ENCODE measurements at places on chromosomes 5 and 9.

DNA sequence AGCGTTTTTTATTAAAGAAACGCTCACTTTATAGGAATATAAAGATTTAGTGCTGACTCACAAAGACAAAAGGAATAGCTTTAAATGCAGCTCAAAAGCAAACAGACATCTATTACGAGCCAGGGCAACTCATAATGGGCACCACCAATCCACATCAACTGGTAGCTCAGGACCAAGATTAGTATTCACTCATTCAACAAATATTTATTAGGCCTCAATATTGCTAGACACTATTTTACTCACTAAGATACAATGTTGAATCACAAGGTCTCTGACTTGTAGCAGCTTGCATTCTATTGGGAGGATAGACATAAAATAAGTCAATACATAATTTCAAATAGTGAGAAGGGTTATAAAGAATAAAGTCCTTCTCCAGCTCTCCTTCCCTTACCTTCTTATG, 8.0 kb upstream of the MAN2A1 start:
- DNase-seq, result no peak

DNA sequence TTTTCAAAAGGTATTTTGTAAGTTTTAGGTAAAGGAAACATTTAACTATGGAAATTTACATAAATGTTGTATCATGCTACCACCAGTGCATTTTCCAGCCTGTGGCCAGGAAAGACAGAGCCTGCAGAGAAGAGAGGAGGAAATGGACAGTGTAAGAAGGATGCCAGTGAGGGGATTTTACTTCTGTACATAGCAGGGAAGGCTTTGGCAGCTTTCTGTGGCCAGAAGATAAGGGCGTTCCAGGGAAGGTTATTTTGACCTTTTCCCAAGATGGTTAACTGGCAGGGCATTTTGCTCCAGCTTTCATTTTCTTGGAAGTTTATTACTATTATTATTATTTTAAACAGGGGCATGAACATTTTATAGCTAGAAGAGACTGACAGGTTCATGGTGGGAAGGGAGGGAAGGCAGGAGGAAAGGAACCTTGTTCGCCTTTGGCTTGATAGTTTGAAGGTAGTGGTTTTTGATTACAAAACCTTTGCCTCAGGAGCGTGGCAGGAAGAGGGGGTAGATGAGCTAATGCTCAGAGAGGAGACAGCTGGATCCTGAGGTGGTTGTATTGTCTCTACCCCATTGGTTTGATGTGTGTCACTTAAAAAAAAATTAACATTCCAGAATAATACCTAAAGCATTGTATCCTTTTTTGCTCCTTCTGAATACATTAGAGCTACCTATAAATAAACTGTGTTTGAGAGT, 4.1 kb downstream of the ISOC1 start:
- DNase-seq, result no peak

- no peak for DNase-seq
Observed at GRCh38 chr9:20302197-20302596, 320.1 kb downstream of the MLLT3 start.

- DNase-seq, result peak; percentile 90
Observed at GRCh38 chr5:107388141-107388861, 282.4 kb downstream of the EFNA5 start.

- DNase-seq, result no peak
Observed at GRCh38 chr5:109825450-109825849, 135.7 kb downstream of the MAN2A1 start.

- DNase-seq, result no peak
Observed at GRCh38 chr5:31707329-31707728, 68.4 kb downstream of the PDZD2 start.

GRCh38 chr5:100877274-100877673, 25.8 kb downstream of the ST8SIA4 start:
- DNase-seq, result no peak

DNA sequence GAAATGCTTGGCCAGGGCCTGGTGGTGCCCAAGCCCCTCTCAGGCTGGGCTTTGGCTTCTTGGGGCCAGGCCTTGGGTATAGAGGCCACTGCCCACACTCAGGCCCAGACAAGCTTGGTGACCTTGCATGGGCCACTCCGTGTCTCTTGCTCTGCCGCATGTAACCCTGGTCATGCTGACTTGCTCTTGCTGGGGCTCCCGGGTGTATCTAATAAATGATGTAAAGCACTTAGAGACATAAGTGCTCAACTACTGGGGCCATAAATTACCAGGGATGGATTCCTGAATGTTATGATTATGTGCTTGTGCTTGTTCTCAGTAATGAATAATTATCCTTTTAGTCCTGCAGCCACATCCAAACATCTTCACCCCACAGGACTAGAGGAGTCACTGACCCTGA, 54.0 kb downstream of the C5orf15 start:
- no peak for DNase-seq

- no peak for DNase-seq
Observed at GRCh38 chr9:84500826-84501225, 160.3 kb upstream of the SLC28A3 start.

- DNase-seq, result no peak
Observed at GRCh38 chr9:2640570-2640969, 19.0 kb downstream of the VLDLR start.

DNA sequence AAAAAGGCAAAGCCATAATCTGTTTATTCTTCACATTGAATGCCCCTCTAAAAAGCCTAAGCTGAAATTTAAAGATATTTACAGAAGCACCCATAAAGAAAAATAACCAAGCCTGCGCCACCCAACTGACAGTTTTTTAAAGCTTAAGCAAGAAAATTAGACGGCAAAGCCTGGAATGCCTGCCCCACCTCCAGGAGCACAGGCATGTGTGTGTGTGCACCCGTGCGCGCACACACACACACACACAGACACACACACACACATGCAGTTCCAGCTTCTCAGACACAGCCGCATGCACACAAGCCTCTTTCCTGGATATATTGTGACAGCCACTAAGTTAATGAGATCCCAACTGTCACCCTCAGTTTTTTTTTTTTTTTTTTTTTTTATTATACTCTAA, 88.2 kb downstream of the FRMD3 start:
- DNase-seq, result no peak

GRCh38 chr5:14263699-14264098, 120.6 kb downstream of the TRIO start:
- DNase-seq, result no peak

- DNase-seq, result no peak
Observed at GRCh38 chr5:153618867-153619266, 128.4 kb downstream of the GRIA1 start.

DNA sequence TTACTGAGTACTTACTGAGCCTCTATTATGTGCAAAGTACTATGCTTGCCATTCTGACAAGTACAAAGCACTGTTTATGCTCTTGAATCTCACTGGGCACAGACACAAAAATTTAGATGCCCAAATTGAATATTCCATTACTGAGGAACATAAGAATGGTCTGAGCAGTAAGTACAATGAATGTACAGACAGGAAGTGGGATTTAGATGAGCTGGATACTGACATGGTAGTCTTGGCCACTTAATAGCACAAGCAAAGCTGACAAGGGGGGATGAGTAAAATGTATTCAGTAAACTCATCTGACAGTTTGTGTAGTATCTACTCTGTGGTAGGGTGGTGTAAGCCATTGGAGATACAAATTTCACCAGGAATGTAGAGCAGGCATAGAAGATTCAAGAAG, 132.4 kb downstream of the EFNA5 start:
- no peak for DNase-seq

GRCh38 chr9:21392270-21392669, 7.1 kb upstream of the IFNA2 start:
- DNase-seq, result peak; percentile 10

DNA sequence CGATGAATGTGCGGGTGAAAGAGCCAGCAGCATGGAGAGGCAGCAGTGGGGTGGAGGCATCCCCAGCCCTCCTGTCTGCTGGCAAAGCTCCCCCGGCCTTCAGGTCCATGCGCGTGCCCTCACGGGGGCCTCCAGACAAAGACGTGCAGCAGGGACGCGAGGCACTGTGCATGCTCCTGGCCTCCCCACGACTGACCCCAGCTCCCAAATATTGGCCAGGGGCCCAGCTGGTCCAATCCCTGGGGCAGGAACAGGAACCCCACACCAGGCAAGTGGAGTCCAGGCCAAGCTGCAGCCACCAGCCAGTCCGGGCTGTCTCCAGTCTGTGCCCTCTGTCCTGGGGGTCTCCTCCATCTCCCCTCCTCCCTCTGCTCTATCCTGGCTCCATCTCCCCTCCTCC, 33.5 kb upstream of the LRRC14B start:
- no peak for DNase-seq

DNA sequence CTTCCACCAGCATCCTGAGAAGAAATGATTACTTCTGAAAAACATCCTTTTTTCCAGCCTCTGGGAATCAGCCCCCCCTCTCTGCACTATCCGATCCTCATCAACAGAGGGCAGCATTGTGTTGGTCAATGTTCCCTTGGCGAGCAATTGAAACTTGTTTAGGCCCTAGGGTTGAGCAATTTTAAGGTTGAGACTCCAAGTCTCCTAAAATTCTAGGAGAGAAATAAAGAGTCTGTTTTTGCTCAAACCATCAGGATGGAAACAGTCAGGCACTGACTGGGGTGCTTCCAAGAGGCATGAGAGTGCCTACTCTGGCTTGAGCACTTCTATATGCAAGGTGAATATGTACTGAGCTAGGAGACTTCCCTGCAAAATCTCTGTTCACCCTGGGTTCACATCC, 12.4 kb upstream of the CYFIP2 start:
- DNase-seq, result peak; percentile 16

GRCh38 chr9:136903041-136903554, 16.8 kb downstream of the TRAF2 start:
- DNase-seq, result no peak

DNA sequence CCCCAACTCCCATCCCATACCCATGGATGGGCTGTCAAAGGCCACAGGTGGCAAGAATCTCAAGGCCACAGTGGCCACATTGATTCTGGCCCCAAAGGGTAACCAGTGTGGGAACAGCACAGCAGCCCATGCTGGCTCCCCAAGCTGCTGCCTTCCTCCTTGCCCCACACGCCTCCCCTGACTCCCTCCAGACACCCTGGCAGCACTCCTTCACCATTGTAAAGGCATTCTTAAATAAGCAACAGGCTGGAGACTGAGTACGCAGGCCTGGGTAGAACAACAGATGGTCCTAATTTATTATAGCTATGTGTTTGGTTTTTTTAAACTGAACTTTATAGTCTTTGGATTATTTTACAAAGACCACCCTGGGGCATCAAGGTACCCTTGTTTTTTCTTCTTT, 158.8 kb downstream of the TSSK1B start:
- DNase-seq, result no peak

- no peak for DNase-seq
Observed at GRCh38 chr9:119763260-119763659, 394.0 kb upstream of the BRINP1 start.

- no peak for DNase-seq
Observed at GRCh38 chr9:35619800-35620158, 1.6 kb upstream of the CD72 start.

GRCh38 chr5:14258840-14259239, 115.7 kb downstream of the TRIO start:
- no peak for DNase-seq

DNA sequence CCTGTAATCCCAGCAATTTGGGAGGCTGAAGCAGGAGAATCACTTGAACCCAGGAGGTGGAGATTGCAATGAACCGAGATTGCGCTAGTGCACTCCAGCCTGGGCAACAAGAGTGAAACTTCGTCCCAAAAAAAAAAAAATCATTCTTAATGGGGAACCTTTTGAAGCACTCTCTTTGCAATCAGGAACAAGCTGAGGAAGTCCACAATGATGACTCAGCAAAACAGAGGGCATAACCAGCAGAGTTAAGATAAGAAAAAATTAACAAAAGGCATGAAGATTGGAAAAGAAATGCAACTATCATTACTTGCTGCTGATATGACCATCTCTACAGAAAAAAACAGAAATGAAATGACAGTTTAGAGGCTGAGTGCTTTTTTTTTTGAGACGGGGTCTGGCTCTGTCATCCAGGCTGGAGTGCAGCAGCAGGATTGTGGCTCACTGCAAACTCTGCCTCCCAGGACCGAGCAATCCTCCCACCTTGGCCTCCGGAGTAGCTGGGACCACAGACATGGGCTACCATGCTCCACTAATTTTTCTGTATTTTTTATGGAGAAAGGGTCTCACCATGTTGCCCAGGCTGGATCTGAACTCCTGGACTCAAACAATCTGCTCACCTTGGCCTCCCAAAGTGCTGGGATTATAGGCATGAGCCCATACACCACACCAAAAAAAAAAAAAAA, 88.0 kb downstream of the FNBP1 start:
- no peak for DNase-seq

GRCh38 chr5:38105231-38105570, 153.2 kb upstream of the EGFLAM start:
- DNase-seq, result no peak

DNA sequence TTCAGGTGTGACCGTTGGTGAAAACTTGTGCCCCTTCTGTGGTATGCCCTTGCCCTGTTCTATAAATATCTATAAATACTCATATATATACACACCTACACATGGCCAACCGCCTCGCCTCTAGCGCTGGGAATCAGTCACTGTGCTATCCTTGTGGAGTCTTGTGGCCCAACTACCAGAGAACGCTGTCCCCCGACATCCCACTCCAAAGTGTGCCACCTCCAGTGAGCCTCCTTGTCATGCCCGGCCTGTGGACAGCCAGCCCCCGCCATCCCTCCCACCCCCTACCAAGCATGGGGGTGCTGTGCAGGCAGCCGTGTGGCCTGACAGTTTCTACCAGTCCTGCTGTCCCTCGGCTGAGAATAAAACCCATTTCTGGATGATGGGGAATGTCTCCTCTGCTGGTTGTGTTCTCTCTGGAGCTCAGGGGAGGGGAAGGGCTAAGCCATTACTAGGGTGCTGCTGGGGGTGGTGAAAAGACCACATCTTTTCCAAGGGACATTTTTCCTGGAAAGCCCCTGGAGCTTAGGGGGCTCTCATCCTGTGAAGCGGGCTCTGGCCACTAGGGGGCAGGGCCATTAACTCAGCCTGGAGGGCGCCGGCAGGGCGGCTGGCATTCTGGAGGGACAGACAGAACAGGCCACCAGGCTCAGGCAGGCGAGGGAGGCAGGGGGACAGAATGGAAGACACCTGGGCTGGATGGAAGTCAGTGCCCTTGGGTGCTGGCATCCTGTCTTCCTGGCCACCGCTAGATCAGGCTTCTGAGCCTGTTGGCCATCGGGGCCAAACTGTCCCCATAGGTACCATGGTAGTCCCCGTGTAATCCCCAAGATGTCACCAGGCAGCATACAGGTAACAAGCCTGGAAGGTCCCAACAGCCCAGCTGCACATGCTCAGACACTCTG, 20.7 kb downstream of the GOLGA2 start:
- peak; percentile 21 for DNase-seq

GRCh38 chr5:4048398-4048797, 452.8 kb downstream of the IRX1 start:
- no peak for DNase-seq

GRCh38 chr9:112180387-112180881, 5.3 kb upstream of the SUSD1 start:
- DNase-seq, result no peak

DNA sequence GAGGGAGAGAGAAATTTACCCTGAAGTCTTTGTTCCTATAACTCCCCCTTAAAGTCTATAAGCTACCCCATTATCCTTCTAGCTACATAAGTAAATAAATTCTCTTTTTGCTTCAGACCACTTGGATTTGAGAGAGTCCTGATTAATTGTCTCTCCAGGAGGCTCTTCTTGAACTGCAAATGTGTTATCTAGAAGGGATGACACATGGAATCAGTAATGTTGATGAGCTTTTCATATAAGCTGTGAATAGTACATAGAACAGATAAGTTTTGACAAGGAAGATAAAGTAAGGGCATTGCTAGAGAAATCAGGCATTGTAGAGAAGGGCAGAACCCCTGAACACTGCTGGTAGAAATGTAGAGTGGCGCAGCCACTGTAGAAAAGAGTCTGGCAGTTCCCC, 42.5 kb upstream of the GNPDA1 start:
- DNase-seq, result no peak

GRCh38 chr5:88875341-88876234, 7.4 kb downstream of the MEF2C start:
- no peak for DNase-seq

All from SW 1271 (cell line).